ENCODE measurements at places on chromosomes 2 and 18.
A peak's percentile ranks its signal among the peaks of the same experiment; 100 is the strongest.

- no peak for DNase-seq
Measured at GRCh38 chr2:203875471-203875870, 7.9 kb downstream of the CTLA4 start.

DNA sequence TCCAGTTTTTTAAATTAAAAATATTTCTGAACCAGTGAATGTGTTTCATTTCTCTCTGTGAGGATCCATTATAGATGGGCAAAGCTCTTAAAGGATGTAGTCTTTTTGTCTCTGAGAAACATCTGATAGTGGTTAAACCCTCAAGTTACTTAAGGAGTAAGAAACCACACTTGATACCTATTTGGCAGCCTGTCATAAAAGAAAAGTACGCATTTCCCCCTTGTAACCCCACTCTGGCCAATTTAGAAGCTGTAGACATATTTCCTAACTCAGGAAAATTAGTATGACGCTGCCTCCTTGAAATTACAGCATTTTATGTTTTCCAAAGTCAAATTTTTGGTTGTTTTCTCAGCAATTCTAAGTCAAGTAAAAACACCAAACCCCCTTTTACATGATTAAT is 2.0 kb downstream of the STAT4 start:
- DNase-seq, result peak; percentile 82

DNA sequence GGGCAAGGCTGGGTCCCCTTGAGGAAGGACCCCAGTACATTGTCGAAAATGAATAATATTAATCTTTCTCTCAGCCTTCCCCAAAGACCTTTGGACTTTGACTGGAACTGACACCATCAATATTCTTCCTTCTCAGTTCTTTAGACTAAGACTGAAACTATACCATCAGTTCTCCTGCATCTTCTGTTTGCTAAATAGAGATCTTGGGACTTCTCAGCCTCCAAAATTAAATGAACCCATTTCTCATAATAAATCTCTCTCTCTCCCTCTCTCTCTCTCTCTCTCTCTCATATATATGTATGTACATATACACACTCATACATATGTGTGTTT is 39.7 kb upstream of the VRK2 start:
- DNase-seq, result no peak

DNA sequence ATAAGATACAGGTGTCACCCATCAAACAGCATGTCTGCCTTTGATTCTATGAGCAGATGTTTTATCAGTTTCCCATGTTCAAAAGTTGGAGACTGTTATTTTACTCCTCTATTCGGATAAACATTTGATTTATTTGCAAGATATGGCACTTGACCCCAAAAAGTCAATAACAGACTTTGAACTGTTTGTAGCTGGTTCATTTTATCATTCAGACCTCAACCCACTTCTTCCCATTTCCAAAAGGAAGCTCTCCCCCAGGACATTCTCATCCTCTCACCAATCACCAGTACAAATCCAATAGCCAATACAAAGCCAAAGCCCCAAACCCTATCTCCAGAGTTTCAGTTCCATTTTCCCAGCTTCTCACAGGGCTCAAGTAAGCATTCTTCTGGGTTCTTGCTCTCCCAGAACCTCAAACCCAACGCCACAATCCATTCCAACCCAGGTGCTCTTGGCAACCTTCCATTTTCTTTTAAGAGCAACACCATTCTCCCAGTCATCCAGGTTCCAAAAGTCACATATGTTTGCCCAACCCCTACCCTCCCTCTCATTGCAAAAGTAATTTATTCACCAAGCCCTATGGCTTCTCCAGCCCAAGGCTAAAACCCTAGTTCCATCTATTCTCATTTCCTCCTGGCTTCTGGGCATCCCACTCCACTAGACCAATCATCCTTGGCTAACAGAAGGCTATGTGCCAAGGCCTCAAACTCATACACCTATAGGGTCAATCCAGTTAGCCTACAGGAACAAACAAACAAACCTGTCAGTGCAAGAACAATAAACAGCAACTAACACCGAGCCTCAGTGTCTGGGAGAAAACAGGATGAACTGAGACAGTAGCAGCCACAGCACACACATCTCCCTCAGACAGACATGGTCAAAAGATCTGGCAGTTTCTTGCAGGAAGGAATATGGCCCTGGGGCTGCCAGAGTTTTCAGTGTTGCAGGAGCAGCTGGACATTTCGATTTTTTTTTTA is 9.2 kb downstream of the ACVR1 start:
- no peak for DNase-seq

GRCh38 chr2:231286964-231287363 is 88.5 kb downstream of the ARMC9 start:
- DNase-seq, result no peak

DNA sequence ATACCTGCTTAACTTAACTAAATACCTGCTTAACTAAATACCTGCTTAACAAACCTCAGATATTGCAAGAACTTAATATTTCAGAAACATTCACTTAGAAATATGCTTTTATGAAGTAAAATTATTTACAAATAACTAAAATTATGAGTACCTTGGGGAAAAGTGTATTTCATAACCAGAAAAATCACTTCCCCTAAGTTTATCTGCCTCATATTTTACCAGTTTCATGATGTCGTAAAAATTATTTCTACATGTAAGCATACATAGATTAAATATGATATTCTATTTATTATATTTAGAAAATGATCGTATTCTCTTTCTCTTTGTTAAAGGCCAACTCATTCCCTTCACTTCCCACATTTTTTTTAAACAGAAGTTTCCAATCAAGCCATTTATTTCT is 41.5 kb upstream of the DSC1 start:
- peak; percentile 55 for DNase-seq

DNA sequence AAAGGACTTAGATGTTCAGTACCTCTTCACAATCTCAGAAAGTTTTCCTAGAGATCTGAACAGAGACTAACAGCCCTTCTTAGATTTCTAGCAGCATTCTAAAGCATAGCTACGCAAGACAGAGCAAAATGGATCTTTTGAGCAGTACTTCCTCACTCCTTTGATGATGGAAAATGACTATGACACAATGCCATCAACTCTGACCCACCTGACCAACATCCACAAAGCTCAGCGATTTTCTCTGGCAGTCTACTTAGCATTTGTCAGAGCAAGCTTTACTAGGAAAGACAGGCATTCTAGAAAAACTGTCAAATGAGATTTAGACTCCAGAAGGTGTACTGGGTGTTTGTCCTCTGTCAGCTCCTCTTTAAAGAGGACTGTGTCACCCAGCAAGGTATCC is 180.9 kb upstream of the ACVR2A start:
- no peak for DNase-seq

GRCh38 chr18:60471652-60472051 is 99.1 kb upstream of the MC4R start:
- DNase-seq, result no peak
